ENCODE measurements at places on chromosomes 1 and 21.
A peak's percentile ranks its signal among the peaks of the same experiment; 100 is the strongest.

GRCh38 chr1:119920104-119920968 is 24.0 kb upstream of the ADAM30 start:
- no peak for DNase-seq

GRCh38 chr1:110233861-110234260 is 23.7 kb downstream of the KCNC4 start:
- DNase-seq = no peak

DNA sequence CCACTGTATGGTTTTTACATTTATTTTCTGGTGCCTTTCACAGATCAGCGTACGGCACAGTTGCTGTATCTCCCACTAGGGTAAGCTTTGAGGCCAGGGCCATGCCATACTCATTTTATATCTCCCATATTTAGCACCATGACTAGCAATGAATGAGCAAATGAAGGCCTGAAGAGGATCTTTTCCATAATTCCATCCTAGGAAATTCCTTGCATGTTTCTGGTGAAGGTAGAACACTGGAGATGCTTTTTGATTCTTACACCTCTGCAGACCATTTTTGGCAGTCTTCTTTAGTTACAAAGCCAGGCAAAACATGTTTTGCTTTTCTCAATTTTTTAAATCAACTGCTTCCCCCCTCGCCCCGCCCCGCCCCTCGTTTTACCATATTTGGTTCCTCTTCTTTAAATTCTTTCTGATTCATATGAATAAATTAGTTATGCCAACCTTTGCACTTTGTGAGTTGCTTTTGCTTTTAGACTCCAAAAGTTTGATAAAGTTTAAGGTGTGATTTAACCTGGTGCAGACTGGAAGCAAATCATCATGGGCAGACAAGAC is 78.9 kb upstream of the AK4 start:
- peak; percentile 15 for DNase-seq

- DNase-seq = no peak
Measured at GRCh38 chr21:45316871-45317397, 29.2 kb upstream of the POFUT2 start.

- no peak for DNase-seq
Measured at GRCh38 chr1:98179151-98179773, 258.4 kb upstream of the DPYD start.

- no peak for DNase-seq
Measured at GRCh38 chr21:44704636-44705001, 6.8 kb downstream of the TSPEAR start.

GRCh38 chr1:44693900-44694299 is 19.4 kb downstream of the ARMH1 start:
- DNase-seq = no peak

DNA sequence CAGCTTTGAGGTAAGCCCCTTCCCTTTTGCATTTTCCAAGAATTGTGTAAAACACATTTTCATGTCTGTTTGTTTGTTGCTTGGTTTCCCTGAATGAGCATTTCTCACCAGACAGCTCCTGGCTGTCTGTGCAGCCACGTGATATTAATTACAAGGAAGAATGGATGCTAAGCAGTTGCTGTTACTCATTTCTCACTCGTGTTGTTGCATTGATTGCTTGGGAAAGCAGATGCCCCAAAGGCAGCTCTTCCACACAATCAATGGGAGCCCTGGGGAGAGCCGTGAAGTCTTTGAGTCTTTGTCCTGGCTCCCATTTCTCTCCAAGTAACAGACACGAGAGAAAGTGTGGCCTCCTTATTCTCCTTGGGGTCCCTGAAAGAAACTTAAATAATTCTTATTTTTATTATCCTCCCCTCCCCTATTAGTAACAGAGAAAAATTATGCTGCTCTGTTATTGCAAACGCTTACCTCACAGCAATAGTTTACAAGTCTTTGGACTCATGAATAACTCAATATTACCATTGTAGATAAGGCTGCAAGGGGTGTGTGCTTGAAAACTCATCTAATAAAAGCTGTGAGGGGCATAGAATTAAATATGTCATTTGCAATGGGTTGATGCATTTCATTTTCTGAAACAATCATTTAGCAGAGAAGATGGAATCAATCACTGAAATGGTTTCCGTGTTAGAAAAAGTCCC is 127.7 kb upstream of the CAMK1G start:
- no peak for DNase-seq

DNA sequence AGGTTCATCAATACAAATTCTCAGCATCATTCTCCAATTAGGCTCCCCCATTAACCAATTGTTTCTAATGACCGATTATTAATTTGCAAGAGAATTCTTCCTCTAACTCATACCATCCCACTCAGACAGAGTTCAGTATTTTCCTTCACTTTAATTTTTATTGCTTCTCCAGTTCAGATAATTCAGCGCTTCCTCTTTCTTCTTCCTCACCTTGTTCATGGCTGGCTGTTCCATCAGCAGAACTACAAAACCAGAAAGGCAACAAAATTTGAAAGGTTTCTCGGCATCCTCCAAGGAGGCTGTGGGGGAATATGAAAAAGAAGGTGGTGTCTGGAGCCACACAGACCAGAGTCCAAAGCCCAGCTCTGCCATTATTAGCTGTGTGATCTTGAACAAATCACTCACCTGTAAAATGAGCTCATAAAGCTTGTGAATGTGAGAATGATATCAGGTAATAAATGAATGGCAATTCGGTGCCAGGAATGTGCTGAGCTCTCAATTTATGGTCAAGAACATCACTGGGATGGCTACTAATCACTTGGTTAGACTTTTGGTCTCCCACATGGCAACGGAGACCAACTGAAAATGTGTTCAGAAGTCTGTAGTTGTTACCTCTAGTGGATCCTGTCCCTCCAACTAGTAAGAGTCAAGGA is 11.7 kb upstream of the ZNF436 start:
- DNase-seq = no peak

GRCh38 chr21:39601187-39601928 is 11.4 kb upstream of the B3GALT5 start:
- no peak for DNase-seq

- no peak for DNase-seq
Measured at GRCh38 chr1:51910221-51911000, 31.9 kb upstream of the NRDC start.

GRCh38 chr1:228748431-228748830 is 13.2 kb downstream of the RHOU start:
- no peak for DNase-seq

- DNase-seq = no peak
Measured at GRCh38 chr1:115445090-115445489, 107.0 kb upstream of the NGF start.

DNA sequence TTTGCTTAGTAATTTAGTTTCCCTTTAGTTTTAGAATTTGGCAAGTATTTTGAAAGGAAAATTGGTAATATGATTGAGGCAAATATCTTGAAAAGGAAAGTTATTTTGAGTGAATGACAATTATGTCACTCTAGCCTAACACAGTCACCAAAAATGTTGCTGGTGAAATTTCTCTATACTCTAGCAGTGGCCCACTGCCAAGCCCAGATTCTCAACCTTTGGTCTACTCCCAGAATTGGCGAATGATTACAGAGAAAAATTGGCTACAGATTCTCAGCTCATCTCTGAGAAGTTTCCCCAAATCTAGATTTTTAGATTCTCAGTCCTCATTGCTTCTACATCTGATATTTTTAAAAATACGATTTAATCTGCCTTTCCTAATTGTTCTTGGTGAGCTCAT is 84.9 kb downstream of the PIGK start:
- DNase-seq = no peak

DNA sequence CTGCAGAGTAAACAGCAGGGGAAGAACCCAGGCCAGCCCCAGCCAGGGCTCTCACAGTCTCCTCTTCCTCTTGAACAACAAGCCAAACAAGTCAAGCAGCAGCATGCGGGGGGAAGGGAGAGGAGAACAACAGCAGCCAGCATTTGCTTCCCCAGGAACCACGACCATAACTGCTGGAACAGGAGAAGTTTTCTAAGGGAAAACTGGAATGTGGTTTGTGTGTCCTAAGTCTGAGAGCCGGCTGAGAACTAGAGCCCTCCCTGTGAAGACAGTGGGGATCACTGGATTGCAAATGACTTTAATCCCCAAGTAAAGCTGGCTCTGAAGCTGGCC is 48.2 kb downstream of the COQ8A start:
- DNase-seq = no peak

DNA sequence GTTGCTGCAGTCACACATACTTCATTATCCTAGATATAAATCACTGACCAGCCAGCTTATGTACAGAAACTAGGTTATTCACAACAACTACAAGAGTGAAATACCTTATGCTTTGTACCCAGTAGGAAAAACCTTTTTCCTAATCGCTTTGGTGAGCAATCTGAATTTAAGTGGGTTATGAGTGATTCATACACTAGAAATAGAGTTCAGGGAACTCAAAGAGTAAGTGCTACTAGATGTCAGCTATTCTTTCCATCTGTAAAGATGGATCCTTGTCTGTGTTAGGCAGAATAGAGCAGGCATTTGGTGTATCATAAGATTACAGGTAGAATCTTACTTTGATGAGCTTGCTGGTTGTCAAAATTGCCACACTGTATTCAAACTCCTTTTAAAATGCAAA is 101.9 kb downstream of the ZNF644 start:
- DNase-seq = no peak

GRCh38 chr1:16977377-16977776 is 3.0 kb downstream of the MFAP2 start:
- no peak for DNase-seq

DNA sequence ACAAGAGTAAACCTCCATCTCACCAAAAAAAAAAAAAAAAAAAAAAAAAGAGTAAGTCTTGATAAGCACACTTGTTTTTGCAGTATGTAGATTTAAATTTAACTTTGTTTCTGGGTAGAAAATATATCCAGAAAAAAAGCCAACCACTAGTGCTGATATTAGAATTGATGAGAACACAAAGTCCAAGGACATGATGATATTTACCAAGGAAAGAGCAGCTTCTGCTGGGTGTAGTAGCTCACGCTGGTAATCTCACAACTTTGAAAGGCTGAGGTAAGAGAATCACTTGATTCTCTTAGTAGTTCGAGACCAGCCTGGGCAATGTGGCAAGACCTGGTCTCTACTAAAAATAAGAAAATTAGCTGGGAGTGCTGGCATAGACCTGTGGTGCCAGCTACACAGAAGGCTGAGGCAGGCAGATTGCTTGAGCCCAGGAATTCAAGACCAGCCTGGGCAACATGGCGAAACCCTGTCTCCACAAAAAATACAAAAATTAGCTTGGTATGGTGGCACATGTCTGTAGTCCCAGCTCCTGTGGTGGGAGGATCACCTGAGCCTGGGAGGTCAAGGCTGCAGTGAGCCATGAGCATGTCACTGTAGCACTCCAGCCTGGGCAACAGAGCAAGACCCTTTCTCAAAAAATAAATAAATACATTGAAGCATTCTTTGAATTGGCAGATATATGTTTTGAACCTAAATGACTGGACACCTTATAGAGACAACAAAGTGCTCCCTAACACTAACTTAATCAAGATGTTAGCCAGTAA is 63.6 kb upstream of the CACYBP start:
- DNase-seq = no peak

GRCh38 chr21:40099809-40100208 is 232.6 kb downstream of the PCP4 start:
- DNase-seq = no peak

DNA sequence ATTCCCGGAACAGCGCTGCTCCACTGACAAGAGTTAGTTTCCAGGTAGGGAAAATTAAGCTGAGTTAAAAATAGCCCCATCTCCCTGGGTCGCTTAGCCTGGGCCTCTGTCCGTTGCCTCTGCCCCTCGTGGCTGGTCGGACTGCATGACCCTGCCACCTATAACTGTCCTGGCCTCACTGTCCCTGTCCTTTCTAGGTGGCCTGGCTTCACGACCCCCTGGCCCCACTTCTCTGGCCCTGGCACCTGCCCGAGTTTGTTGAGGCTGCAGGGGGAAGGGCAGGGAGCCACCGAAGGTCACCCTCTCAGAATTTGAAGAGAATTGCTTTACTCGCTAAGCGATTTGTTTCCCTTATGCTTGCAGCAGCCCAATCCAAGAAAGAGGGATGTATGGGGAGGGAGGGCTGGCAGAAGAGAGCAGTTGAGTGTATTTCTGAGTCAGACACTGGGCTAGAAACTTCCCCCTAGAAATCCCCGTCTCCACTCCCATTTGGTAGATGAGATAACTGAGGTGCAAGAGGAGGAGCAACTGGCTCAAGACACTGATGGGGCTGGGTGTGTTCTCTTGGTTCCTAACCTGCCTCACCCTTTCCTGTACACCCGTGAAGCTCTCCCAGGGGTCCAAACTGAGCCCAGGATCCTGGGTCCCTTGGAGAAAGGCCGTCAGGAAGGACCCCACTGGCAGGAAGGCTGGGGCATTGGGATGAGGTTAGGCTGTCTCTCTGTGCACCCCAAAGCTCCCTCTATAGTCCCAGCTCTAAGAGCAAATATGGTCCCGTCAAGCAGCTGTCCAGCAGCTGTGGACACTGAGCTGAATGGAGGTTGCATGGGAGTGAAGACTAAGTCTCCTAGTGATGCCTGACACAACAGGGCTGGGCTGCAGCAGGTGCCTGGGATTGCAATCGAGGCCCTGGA is 2.9 kb upstream of the EDN2 start:
- no peak for DNase-seq

- no peak for DNase-seq
Measured at GRCh38 chr1:18836654-18837053, 22.8 kb downstream of the TAS1R2 start.

DNA sequence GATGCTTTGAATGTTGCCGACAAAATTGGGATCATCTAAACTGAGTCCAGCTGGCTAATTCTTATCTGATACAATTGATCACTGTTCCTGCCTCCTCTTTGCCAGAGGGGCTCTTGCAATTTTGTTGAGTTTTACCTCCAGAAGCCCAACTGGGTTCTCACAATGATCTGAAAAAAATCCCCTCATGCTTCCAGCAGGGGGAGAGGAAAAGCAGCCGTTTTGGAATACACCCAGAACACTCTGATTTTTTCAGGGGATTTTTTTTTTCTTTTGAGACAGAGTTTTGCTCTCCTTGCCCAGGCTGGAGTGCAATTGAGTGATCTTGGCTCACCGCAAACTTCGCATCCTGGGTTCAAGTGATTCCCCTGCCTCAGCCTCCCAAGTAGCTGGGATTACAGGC is 13.9 kb upstream of the RERE start:
- no peak for DNase-seq

DNA sequence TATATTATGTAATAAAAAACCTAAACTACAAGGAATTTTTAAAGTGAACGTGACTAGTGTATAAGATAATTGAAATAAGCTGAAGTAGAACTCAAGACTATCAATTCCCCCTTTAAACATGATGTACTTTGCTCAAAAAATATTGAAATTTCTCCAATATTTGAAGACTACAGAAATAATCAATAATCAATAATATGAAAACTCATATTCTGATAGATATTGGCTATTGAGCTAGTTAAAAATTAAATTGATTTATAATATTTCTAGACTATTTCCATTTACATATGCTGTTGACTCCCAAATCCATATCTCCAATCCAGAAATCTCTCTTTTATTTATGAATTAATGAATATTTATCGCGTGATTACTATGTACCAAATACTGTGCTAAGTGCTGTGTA is 133.2 kb downstream of the USH2A start:
- DNase-seq = no peak

DNA sequence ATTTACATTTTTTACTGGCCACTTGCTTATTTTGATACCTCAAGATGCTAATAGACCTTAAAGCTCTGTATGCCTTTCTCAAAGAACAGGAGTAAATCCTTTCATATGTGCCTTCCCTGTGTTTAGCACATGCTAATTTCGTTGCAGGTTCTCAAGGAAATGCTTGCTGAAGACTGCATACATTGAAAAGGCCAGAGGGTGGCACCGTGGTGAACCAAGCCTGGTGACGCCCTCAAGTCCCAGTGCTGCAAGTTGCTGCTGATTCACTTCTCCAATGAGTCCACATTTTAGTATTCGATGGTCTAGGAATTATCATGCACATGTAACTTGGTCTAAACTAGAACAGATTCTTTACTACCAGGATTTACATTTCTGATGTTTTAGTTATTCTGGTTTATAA is 94.1 kb downstream of the CLDN17 start:
- DNase-seq = no peak
